Uterus (tissue), 4 donors: ENCODE measurements at places on chromosomes 12 and 14. TPM values are rescaled to one million over a fixed set of nuclear protein-coding genes. Genes with fewer than 3 reads are reported as not detected.
A peak's percentile ranks its signal among the peaks of the same experiment; 100 is the strongest.

- H3K4me3 ChIP-seq, result no peak overlapping the region
- no peaks in the 10 kb centered on the region for H3K36me3 ChIP-seq
- DNase-seq, result no peak
- H3K27ac ChIP-seq, result no peak overlapping the region
- H3K4me1 ChIP-seq, result no peaks in the 10 kb centered on the region
Measured at GRCh38 chr14:21940887-21941856, 267.6 kb upstream of the OR4E1 start.

- no peak overlapping the region for H3K4me3 ChIP-seq
- peak overlapping the region; percentile 18 for H3K27ac ChIP-seq
- peak; percentile 23 for DNase-seq
- H3K36me3 ChIP-seq, result no peaks in the 10 kb centered on the region
Measured at GRCh38 chr12:27627123-27627852, 69.0 kb upstream of the REP15 start.

- H3K4me3 ChIP-seq, result no peak overlapping the region
- H3K27me3 ChIP-seq, result no peaks in the 10 kb centered on the region
- no peak for DNase-seq
- no peak overlapping the region for H3K27ac ChIP-seq
Measured at GRCh38 chr14:21440859-21441258, 15.1 kb downstream of the CHD8 start.

Gene PLA2G1B
- total RNA-seq, result not detected

- H3K27me3 ChIP-seq, result no peaks in the 10 kb centered on the region
- DNase-seq, result no peak
- no peak overlapping the region for H3K4me3 ChIP-seq
- no peaks in the 10 kb centered on the region for H3K36me3 ChIP-seq
- no peaks in the 10 kb centered on the region for H3K4me1 ChIP-seq
- no peak overlapping the region for H3K27ac ChIP-seq
Measured at GRCh38 chr12:132132609-132133430, 11.3 kb downstream of the DDX51 start.

Gene APOF
- total RNA-seq, result not detected

Gene SPX
- 2.4 TPM for total RNA-seq

DNA sequence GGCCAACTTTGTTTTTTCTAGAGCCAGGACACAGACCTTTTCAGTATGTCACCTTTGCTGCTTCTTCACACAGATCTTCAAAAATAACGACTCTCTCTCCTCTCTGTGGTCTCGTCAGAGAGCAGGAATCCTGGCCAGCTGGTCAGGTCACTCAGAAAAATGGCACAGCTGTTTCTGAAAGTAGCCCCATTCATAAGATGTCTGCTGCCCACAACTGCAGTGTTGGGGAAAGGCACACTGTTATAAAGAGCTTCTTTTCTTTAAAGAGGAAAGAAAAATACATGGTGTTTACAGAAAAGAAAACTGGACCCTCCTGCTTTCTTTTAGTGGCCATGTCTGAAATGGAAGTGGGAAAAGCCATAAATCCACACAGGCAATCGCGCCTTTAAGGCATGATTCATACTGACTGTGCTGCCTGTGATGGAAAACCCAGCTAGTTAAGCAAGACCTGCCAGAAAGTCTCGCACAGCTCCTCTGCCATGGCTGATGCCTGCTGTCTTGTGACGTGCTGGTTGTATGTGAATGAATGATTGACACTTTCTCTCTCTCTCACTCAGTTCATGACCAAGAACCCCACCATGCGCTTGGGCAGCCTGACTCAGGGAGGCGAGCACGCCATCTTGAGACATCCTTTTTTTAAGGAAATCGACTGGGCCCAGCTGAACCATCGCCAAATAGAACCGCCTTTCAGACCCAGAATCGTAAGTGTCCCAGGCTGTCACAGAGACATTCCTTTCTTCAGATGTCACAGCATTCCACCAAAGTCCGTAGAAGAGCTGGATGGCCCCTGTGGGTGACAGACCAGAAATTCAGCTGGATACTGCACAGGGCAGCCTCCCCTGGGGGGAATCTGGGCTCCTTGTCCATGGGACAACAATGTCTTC is 147.9 kb upstream of the HIF1A start:
- no peak for DNase-seq
- H3K27me3 ChIP-seq, result no peaks in the 10 kb centered on the region
- H3K4me1 ChIP-seq, result no peaks in the 10 kb centered on the region
- H3K27ac ChIP-seq, result peak overlapping the region; percentile 5
- H3K36me3 ChIP-seq, result no peaks in the 10 kb centered on the region

Gene PZP
- not detected for total RNA-seq

GRCh38 chr12:114481200-114481535 is 75.2 kb upstream of the TBX5 start:
- H3K36me3 ChIP-seq, result no peaks in the 10 kb centered on the region
- no peak for DNase-seq
- no peak overlapping the region for H3K4me3 ChIP-seq
- no peaks in the 10 kb centered on the region for H3K4me1 ChIP-seq
- H3K27ac ChIP-seq, result no peak overlapping the region
- H3K27me3 ChIP-seq, result no peaks in the 10 kb centered on the region

- H3K4me1 ChIP-seq, result no peaks in the 10 kb centered on the region
- DNase-seq, result no peak
- H3K27ac ChIP-seq, result no peak overlapping the region
- no peaks in the 10 kb centered on the region for H3K27me3 ChIP-seq
- no peaks in the 10 kb centered on the region for H3K36me3 ChIP-seq
- no peak overlapping the region for H3K4me3 ChIP-seq
Measured at GRCh38 chr12:124737040-124737419, 126.6 kb downstream of the SCARB1 start.

Gene PPP1R13B
- total RNA-seq, result 5.6 TPM

Gene B4GALNT3
- total RNA-seq, result 2.4 TPM
